ENCODE measurements at places on chromosomes 5 and 9.

DNA sequence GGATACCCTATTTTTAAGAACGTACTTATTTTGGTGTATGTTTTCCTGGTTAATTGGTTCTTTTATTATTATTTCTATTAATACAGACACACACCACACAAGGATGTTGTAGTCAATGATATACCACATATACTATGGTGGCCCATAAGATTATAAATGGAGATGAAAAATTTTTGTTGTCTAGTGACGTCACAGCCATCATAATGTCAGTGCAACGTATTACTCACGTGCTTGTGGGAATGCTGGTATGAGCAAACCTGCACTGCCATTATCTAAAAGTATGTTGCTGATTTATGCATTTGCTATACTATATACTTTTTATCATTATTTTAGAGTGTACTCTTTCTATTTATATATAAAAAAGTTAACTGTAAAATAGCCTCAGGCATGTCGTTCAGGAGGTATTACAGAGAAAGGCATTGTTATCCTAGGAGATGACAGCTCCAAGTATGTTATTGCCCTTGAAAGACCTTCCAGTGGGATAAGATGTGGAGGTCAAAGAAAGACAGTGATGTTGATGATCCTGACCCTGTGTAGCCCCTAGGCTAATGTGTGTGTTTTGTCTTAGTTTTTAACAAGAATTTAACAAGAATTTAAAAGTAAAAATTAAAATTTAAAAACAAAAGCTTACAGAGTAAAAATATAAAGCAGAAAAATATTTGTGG, 65.6 kb upstream of the SGCD start:
- DNase-seq = no peak

GRCh38 chr5:142977363-142978051, 207.3 kb downstream of the ARHGAP26 start:
- DNase-seq = peak; percentile 43

GRCh38 chr9:69599232-69599971, 72.8 kb downstream of the APBA1 start:
- DNase-seq = no peak

DNA sequence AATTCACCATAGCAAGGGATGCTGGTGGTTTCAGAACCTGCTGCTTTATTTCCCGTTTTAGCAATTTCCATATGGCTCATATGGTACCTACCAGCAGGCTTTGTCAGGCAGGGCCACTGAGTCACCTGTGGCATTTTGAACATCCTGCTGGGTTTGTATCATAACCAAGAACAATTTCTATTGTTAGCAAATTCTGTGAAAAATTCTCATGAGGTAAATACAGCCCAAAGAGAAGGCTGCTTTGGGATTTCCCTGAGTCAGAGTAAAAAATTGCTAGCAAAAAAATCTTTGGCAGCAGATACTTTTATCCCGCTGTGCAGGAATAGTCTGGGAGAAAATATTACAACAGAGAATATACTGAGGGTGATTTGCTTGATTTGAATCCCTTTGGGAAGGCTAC, 52.7 kb downstream of the PRR16 start:
- no peak for DNase-seq

DNA sequence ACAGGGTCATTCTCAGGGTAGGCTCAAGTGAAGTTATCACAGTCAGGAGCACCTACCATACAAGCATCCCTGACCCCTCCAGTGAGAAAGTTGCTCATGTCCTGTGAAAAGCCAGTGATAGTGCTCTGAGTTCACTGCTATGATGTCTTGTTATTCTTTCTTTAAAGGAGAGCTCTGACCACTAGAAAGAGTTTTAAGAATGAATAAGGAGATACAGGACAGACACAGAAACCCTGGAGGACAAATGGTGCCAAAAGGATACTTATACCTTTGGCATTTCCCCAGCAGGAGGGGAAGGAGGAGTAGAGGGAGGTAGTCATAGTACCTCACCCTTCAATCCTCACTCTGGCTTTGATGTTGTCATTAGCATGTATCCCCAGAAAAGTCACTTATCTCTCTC, 84.0 kb upstream of the AGXT2 start:
- no peak for DNase-seq

DNA sequence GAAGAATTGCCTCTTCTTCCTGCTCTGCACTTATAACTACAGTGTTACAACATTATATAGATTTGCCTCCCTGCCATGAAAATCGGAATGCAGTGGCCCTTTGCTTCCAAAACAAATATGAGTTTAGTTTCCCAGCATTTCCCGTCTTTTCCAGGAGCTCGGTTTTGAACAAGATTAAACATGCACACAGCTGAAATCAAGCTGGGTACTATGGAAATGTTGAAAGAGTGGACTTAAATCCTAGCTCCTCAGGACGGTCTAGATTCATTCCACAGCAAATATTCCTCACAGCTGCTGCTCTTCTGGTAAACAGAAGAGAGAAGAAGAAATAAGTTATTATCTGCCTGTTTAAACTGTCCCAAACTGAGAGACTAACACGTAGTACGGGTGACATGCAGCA, 161.4 kb downstream of the PIK3R1 start:
- DNase-seq = no peak

- DNase-seq = no peak
These were observed 30.2 kb downstream of the CYSTM1 start for GRCh38 chr5:140205216-140205615.

- DNase-seq = no peak
These were observed 8.2 kb upstream of the RUFY1 start for GRCh38 chr5:179542170-179542569.

DNA sequence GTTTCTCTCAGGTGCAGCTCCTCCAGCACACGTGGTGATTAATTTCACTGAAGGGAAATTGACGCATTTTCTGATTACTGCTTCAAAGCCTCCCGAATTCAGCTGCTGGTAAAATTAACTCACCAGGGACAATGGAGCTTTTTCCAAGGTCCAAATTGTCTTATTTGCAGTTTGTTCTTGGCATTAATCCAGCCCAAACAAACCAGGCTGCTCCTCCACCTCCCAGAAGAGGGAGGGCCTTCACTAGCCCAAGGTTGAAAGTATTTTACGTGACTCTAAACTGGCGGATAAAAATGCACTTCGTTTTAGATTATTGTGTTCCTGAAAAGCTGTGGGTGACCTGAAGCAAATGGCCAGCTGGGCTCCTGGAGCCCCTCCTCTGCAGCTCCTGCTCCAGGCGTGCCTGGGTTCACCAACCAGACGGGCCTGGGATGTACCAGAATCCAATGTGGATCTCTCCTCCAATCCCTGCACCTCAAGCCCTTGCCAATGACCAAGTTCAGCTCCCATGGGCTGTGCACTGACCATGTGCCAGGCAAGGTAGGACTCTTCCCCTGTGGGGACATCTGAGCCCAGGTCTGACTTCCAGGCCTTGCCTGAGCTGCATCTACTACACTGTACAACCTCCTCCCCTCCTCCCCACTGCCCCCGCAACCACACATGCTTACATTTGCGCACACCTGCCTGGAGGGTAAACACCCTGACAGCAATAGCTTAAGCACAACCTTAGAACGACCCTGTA, 193.4 kb downstream of the CDK5RAP2 start:
- DNase-seq = no peak

DNA sequence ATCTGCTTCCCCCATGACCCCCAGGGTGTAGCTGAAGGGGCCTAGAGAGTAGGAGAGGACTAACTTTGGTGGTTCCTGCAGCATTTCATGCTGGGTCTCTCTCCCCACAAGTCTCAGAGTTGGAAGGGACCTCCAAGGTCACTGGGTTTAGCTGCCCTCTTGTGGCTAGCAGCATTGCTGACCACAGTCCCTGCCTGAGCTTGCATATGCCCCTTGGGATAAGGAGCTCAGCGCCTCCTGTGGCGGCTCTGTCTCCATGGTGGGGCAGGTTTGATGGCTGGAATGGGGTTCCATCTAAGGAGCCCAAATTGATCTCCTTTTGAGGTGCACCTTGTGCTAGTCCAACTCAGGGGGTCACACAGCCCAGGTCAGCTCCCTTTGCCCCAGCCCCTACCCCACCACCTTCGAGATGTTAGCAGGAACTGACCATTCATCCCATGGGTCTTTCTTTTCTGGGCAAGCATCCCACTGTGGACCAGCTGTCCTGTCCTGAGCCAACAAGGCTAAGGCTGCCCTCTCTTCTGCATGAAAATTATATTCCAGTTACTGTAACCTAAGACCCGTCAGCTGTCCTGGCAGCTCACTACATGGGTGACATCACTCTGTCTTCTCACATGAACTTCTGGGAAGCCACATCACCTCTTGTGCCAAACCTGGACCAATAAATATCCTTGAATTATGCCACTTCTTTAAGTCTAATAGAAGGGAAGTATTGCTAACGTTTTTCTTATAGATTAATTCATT, 196.2 kb downstream of the HSPA4 start:
- no peak for DNase-seq

DNA sequence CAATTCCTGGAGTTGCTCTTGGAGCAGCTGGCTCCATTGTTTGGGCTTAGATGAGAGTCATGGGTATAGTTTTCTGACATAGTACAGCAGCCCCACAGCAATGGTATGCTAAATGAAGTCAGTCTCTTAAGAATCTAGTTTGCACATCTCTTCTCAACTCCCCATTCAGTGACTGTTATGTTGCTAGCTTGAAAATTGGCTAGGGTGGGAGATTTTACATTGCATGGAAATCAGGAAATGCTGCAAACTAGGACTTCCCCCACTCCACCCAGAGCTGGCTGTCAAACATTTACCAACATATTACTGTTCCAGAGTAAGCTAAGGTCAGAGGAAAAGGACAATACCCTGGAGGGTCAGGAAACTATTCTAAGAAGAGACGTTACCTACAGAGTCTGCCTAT, 17.6 kb upstream of the FCHO2 start:
- DNase-seq = no peak

DNA sequence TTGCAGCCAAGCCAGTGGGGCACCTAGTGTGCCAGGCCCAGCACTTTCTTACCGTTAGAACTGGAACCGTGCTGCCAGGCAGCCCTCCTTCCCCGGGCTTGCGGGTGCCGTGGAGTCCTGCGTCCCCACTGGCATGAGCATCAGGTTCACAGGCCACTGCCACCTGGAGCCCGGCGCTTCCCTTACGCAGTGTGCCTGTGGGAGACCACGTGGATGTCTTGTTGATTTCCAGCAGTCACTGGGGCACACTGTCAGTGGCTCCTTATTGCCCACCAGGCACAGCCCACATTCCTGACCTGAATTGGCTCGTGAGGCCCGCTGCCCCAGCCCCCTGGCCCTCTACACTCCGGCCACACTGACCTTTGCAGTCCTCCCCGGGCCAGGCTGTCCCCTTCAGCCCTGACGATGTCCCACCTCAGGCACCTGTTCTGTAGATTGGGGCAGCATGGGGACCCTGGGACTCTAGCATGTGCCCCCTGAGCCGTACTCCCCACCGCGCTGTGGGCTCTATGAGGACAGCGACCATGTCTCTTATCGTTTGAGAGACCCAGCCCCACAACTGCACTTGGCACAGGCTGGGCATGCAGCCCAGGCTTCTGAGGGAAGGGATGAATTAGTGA, 10.4 kb upstream of the CEL start:
- DNase-seq = no peak

GRCh38 chr5:142600611-142601358, 85.1 kb downstream of the FGF1 start:
- no peak for DNase-seq

GRCh38 chr9:36423206-36423605, 23.1 kb upstream of the RNF38 start:
- no peak for DNase-seq

- no peak for DNase-seq
These were observed 2.5 kb upstream of the ADRB2 start for GRCh38 chr5:148823871-148824270.

DNA sequence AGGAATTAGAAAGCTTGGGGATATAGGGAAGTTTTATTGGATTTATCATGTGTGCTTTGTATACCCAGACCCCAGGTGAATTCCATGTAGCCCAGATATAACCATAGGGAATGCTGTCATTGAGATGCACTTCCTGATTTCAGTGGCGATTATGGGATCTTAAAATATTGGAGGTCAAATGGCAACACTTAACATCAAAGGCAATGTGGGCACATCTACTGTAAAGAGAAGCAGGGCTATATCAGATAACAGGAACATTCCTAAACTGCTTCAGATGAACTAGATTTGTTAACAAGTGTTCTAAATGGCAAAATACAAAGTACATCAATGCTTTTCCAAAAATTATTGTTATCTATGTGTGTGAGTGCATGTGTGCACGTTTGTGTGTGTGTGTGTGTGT, 883.5 kb upstream of the EDIL3 start:
- DNase-seq = no peak

- DNase-seq = no peak
These were observed 8.2 kb upstream of the GARNL3 start for GRCh38 chr9:127256324-127256723.

- DNase-seq = no peak
These were observed 3.0 kb upstream of the SLC44A1 start for GRCh38 chr9:105241356-105242043.

- no peak for DNase-seq
These were observed 140.1 kb downstream of the COX7C start for GRCh38 chr5:86757824-86758223.

GRCh38 chr5:139660923-139661814, 13.0 kb downstream of the CXXC5 start:
- DNase-seq = no peak

GRCh38 chr5:176624142-176624541, 6.2 kb downstream of the SNCB start:
- no peak for DNase-seq

DNA sequence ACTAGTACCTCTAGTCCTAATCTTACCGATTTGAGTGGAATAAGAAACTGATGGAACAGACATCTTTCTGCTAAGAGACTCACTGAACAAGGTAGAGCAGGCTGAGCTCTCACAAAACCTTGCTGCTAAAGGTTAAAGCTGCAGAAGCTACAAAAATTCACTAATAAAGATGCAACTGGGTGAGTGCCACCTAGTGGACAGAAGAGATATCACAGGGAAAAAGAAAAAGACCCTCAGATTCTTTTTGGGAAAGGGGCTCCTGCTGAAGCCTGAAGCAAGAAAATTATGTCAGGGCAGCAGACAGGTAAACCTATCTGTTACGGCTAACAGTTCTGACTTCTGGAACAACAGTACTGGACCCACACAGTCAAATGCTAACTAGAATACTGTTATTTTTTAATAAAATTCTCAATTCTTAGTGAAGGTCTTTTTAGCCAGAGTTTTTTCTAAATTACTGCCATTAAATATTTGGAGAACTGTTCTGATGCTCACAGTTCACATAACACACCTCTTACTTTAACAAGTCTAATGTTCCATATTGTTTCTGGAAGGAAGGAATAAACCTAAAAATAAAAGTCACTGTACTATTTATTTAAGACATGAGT, 51.2 kb downstream of the DIAPH1 start:
- no peak for DNase-seq

GRCh38 chr9:134641173-134641989, at the start of gene COL5A1:
COL5A1 (plus strand) TSS chr9:134641803; CDS start chr9:134642188, 385 bp downstream.
- DNase-seq = peak; percentile 43

All from activated naive CD8-positive, alpha-beta T cell treated with anti-CD3 and anti-CD28 coated beads for 36 hours (primary cell).